T-helper 17 cell (primary cell): ENCODE measurements at places on chromosomes 1 and 21.

GRCh38 chr1:63980740-63981407 lies 207.1 kb downstream of the ROR1 start:
- DNase-seq, result no peak

DNA sequence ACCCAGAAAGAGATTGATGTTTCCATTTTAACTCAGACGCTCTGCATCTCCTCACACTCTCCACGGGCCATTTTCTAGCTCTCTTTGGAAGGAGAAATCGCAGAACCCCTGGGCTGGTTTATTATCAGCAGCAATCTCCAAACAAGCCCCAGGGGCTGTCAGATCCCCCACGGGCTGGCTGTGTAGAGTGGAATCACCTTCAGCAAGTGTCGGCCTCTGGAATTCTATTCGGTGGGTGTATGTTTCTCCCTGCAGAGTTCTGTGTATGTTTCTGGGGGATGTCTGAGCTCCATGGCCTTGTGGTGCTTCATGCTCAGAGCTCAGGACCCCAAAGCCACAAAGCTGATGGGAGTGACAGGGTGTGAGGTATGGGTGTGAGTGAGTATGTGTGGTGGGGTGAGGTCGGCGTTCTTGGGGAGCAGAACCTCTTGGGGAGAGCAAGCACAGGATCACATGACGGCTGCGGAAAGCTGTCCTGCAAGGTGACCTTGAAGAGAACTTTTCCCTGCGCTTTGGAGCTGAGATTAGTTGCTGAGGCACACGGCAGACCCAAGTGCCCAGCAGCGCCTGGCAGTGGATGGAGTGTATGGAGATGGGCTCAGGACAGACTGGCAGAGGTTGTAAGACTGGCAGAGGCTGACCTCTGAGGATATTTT lies 489 bp downstream of the ACOT11 start:
- no peak for DNase-seq

GRCh38 chr1:6860401-6860800 lies 75.1 kb downstream of the CAMTA1 start:
- DNase-seq, result no peak

- DNase-seq, result no peak
Measured at GRCh38 chr1:32619701-32620485, 30.5 kb downstream of the ZBTB8OS start.

DNA sequence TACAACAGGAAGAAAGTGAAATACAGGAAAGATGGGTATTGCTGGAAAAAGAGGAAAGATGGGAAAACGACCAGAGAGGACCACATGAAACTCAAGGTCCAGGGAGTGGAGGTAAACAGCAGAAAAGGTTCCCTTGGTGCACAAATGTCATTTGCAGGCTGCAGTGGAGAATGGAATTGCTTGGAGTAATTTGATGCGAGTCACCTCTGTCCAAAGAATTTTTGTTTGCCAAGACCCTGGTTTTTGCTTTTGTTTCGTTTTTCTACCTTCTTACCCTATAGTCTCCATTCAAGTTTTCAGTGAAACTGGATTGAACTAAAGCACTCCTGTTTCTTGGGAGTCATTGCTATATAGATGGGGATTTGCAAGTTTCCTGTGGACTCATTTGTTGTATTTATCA lies 464.3 kb downstream of the CAMTA1 start:
- no peak for DNase-seq

DNA sequence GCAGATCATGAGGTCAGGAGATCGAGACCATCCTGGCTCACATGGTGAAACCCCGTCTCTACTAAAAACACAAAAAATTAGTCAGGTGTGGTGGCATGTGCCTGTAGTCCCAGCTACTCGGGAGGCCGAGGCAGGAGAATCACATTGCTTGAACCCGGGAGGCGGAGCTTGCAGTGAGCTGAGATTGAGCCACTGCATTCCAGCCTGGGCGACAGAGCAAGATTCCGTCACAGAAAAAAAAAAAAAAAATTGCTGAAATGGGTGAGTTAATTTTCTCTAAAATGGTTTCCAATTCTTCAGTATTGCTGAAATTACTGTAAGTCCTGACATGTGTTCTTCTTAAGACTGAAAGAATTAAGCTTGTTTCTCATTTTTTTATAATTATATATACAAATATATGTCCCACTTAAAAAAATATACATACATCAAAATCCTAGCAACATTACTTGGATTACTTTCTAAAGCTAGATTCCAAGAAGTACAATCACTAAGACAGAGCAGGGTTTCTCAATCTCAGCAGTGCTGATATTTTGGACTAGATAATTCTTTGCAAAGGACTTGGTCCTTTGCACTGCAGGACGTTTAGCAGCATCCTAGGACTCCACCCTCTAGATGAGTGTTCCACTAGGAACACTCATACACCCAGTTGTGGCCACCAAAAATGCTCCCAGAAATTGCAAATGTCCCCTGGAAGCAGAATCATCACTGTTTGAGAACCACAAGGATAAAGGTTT lies 24.8 kb downstream of the ZNHIT6 start:
- no peak for DNase-seq

DNA sequence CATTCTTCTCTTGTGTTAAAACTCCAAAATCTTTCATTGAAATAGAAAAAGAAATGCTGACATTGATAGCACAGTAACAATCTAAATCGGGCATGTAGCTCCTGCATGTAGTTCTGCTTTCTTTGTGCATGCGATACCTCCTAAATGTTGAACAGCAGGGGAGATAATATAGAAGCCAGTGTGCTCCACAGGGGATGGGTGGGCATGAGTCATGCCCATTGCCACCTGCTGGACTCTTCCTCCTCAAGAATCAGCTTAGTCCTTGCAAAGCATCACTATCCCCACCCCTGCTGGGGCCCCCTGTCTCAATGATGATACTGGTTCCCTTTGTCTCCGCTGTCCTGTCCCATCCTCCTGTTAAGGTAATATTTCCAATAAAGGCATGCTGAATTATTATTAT lies 203.0 kb downstream of the RWDD3 start:
- DNase-seq, result no peak

DNA sequence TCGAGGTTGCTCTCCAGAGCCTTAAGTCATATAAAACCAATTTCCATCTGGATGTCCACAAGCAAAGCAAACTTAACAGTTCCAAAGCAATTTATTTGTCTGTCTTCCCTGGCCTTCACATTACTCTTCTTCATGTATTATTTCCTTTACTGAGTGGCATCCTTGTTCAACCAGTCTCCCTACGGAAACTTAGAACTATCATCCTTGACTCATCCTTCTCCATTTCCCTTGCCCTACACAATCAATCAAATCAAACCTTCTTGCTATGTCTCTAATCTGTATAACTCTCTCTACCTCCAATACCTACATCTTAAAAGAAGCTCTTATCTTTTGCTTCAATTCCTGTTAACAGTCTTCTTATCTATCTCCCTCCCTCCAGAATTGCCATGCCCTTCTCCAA lies 25.4 kb downstream of the EGLN1 start:
- no peak for DNase-seq

DNA sequence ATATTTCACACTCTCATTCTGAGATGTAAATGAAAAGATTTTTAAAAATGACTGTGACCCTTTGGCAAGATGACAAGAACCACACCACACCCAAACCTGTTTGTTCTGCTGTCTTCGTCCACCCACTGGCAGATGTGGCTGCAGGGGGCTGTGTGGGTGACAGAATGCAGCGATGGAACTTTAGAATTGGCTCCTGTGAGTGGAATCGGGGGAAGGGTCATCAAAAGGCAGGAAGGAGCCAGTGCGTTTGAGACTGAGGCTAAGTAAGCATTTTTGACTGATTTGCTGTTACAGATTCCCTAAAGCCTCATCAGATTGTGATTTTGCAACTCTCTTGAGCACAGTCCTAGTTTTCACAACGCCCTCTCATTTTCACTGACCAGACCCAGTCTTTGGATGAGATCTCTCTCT lies 111.2 kb upstream of the ADGRL2 start:
- no peak for DNase-seq

GRCh38 chr1:222798116-222798515 lies 16.7 kb upstream of the DISP1 start:
- DNase-seq, result no peak

DNA sequence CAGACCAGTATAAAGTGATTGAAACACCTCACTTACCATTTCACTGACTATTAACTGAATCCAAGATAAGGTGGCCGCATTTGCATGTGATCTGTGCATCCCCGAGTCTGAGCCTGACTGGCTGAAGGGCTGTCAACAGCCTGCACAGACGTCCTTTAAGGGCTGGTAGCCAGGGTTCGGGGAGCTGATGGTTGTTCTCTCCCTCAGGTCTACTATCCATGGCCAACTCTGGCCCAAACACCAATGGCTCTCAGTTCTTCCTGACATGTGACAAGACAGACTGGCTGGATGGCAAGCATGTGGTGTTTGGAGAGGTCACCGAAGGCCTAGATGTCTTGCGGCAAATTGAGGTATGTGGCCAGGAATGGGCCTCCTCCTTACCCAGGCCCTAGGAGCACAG lies 14.0 kb downstream of the PPIE start:
- no peak for DNase-seq

- DNase-seq, result no peak
Measured at GRCh38 chr1:158819461-158820443, 11.4 kb upstream of the MNDA start.

DNA sequence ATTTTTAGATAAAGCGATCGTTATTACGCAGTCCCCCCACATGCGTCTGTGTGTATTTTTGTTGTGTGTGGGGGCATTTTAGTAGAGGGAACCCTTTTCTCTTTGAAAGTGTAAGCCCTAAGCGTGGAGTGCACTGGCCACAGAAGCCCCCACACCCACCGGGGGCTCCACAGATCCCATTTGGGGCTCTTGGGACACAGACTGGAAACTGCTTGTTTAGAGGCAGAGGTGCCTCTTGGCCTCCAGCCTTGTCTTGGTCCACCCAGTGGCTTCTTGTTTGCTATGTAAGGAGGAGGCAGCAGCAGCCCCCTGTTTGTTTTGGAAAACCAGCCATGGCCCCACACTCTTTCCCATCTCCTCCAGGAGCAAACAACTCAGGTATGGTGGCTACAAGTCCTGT lies 42.8 kb downstream of the SLC37A1 start:
- no peak for DNase-seq

GRCh38 chr1:109503935-109504334 lies 5.6 kb downstream of the AMIGO1 start:
- DNase-seq, result no peak

DNA sequence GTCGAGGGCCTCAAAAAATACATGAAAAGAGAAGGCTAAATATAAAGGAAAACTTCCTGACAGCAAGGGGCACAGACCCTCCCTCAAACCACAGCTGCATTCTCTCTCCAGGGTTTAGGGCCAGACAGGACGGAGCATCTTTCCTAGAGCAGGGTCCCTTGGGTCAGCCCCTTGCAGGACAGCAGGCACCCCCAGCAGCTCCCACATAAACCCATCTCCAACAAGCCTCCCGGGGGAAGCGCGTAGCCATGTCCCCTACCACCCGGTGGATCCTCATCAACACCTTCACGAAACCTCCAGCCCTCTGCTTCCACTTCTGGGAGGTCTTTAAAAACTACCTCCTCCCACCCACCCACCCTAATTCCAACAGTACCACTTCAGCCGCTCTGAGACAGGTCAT lies 59.5 kb downstream of the CD46 start:
- no peak for DNase-seq
